Breast epithelium (tissue), 4 donors: ENCODE measurements at places on chromosomes 3 and 15. TPM values are rescaled to one million over a fixed set of nuclear protein-coding genes. Genes with fewer than 3 reads are reported as not detected.

DNA sequence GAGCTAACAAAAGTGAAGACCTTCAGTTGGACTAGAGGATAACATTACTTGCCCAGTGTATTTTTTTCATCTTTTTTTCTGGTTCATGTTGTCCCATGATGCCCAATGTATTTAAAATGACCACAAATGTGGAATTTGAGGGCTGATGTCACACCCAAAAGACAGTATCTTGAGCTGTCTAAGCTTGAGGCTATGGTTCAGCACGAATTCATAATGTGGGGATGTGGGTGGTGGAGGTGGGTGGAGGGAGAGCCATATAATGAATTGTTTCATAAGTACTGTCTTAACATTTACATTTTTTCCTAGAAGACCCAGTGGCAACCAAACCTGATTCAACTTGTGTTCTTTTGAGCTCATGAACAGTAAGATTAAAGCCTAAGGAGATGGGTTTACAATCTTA, 37.5 kb downstream of the CHAC1 start:
- DNase-seq = no peak

DNA sequence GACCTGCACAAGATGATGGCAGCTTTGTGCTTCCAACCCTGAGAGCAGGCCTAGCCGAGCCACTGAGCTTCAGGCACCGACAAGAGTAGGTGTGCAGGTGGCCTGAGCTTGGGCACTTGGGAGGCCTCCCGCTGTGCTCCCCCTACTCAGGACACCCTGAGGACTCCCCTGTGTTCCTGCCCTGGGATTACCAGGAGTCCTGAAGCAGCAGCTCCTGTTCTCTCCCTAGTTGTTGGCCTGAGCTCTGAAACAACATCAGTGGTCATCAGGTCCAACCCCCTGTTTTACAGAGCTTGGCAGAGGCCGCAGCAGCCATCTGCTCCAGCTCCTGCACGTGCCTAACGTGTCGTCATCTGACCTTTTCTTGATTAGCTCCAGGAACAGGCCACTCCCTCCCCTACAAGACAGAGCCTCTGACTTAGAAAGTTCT, 8.0 kb upstream of the MESP2 start:
- DNase-seq = no peak

DNA sequence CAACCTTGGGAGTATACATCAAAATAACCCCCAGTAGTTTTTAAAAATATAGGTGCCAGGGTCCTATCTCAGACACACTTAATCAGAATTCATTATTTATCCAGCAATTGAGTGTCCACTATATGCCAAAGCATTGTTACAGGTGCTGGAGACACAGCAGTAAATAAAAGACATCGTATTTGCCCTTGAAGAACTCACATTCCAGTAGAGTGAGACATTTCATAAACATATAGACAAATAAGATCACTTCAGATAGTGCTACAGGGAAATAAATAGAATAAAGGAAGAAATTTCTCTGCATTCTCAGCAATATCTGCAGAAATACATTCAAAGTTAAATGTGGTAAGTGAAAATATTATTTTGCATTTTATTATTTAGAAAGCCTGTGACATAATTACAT, 34.1 kb upstream of the ANKRD28 start:
- no peak for DNase-seq

GRCh38 chr3:100936931-100937330, 56.3 kb downstream of the ABI3BP start:
- DNase-seq = no peak

- DNase-seq = no peak
These were observed 972.8 kb downstream of the PLOD2 start for GRCh38 chr3:145188079-145188770.

DNA sequence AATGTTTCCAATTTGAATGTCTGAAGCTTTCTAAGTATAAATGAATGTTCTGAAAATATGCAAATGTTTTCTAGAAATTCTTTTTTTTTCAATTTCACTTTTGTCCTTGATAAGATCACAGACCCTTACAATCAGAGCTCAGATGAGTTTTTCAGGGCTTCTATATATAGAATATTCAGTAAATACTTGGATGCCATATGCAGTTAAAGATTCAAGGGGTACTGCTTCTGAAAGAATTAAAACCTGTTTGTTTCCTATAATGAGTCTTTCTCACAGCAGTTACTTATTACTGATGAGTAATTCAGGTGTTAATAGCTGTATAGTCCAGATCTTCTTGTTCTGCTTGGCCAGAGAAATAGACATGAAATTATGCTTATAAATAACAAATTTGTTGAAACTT, 812.6 kb downstream of the ZPLD1 start:
- no peak for DNase-seq

DNA sequence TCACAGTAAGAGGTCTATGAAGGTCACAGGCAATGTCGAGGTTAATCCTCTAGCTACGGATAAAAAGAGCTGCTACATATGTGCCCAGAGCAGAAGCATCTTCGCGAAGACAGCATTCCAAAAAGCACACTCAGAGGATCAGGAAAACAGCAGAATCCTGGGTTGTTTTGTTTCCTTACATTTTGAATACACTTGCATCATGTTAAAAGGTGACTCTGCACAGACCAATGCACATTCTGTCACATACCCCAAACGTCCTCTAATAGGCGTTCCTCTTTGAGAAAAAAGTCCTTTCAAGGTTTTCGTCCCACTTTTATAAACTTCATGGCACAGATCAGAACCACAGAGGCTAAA, 52.7 kb downstream of the VGLL4 start:
- DNase-seq = no peak

- DNase-seq = no peak
These were observed 24.3 kb downstream of the FILIP1L start for GRCh38 chr3:100089812-100090668.

- no peak for DNase-seq
These were observed 95.6 kb upstream of the LIPC start for GRCh38 chr15:58336161-58336560.

GRCh38 chr15:44289259-44289790, 806 bp downstream of the GOLM2 start:
- DNase-seq = no peak

DNA sequence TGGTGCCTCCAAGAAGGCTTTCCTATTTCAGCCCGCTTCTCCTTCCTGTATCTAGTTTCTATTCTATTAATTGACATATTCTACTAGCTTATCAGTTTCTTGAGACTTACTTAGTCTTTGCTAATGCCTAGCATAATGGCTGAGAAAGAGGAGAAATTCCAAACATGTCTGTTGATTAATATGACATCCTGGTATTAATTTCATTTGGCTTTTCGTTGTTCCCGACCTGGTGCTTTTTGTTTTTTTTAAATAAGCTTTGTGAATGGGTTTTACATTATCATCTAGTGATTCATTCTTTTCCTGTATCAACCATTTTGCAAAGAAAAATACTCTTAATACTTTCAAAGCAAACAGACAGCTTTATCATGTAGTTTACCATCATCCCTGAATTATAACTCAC, 13.1 kb downstream of the WDR53 start:
- no peak for DNase-seq

GRCh38 chr3:14225421-14225820, 46.8 kb downstream of the LSM3 start:
- DNase-seq = no peak

GRCh38 chr3:61724801-61725200, 163.4 kb downstream of the PTPRG start:
- DNase-seq = no peak

GRCh38 chr15:41341519-41341918, 8.8 kb downstream of the NUSAP1 start:
- DNase-seq = no peak

DNA sequence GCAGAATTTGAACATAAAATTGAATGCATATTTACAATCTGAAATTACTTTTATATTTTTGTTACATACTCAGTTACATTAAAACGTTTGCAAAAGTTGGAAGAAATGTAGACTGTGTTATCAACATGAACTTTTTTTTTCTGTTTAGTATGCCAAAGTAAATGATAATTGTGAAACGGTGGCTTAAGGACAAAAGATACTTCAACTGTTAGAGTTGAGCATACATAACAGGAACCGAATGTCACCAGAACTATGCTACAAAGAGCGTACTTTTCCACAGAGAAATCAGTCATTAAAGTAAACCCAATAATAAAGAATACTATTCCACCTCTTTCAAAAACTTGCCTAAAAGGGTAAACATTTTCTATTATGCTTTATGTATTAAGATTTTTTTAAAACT, 14.3 kb upstream of the DHX36 start:
- DNase-seq = no peak

DNA sequence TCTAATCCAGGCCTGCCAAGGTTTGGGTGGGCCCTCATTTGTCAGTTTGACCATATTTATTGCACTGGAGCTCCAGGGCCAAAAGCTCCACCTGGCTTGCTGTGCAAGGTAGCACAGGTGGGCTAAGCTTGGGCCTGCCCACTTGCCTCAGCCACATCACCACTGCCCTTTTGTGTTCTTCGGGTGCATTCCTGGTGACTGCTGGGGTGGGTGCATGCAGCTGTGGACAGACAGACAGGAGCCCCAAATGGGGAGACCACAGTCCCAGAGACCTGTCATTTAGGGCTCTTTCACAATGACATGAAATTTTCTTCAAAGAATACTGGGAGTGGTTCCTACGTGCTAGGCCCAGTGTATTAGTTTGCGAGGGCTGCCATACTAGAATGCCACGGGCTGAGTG, 2.7 kb downstream of the MESP2 start:
- no peak for DNase-seq

DNA sequence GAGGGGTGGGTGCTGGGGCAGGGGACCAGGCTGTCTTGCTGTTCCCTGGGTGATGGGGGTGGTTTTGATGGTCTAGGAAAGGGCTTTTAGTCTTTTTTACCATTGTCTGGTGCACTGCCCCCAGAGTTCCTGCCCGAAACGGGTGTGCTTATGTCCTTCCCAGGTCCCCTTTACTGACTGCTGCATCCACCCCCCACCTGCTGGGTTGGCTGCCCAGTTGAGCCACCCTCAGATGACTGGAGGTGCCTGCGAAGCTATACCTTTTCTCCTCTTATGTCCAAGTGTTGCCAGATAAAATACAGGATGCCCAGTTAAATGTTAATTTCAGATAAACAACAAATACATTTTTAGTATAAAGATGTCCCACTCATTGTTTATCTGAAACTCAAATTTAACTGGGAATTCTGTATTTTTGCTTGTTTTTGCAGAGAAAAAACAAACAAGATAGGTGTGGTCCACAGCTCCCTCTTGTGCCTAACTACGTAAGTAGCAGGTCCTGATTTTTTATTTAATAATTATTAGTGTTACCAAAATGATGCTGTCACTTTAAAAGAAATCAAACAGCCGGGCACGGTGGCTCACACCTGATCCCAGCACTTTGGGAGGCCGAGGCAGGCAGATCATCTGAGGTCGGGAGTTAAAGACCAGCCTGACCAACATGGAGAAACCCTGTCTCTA, 6.1 kb upstream of the RPP14 start:
- no peak for DNase-seq

DNA sequence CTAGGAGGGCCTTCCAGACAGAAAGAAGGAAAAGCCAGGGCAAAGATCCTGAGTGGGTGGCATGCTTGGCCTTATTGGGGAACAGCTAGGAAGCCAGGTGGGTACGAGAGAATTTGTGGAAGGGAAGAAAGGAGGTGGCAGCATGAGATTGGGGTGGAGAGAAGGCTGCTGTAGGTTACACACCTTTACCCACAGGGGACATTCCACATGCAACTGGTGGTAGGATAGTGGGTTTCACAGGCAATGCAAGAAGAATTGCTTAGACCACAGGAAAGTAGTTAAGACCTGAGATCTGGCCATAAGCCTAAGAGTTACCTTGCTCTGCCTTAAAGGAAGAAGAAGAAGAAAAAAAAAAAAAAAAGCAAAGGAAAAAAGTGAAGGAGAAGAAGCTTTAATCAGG, 19.8 kb downstream of the ANP32A start:
- no peak for DNase-seq

DNA sequence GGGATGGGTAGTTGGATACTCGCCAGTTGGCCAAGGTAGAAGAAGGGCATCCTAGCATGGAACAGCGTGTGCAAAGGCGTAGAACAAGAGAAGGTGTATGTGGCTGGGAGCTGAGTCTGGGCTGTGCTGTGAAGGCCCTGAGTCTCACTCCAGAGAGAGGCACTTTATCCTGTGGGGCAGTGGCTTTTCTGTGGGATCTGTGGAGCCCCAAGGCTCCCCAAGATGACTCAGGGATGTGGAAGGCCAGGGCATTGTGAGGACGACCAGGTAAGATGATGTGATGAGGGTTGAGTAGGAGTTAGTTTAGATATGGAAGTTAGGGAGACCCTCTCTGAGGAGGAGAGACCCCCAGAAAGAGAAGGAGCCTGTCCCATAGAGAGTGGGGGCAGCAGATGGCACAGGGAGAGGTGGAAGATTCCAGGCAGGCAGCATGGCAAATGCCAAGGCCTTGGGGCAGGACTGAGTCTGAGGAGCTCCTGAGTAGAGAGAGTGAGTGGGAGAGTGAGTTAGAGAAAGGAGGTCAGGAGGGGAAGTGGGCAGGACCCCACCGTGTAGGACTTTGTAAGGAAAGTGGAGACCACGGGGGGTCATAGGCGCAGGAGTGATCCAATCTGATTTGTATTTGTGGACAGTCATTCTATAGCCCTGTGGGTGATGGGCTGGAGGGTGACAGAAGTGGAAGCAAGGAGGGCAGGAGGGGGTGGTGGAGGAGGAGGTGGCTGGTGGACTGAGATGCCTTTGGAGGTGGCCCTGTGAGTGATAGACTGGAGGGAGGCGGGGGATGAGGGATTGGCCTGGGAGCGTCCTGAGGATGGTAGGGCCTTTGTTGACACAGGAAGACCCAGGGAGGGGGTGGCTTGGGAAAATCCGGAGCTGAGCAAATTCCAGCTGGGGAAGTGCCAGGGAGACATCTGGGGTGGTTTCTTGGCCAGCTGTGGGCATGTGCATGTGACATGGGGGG, 50.3 kb downstream of the FBLN2 start:
- DNase-seq = no peak

DNA sequence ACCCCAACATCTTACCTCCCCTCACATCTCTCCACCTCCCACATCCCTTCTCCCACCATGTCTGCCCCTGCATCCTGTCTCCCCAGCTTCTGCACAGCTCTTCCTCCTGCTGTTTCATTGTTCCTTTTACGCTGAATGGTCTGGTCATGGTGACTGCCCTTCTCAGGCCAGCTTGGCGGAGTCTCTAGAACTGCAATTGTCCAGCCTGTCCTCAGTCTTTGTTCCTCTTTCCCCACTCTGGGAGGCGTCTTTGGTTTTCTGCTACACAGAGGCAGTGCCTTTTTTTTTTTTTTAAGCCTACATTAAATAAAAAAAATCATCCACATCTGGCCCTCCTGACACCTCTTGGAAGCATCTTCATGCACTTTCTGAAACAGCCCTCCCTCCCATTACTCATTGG, 49.1 kb upstream of the SEC22A start:
- DNase-seq = no peak

GRCh38 chr3:136343446-136343845, 93.3 kb downstream of the PCCB start:
- DNase-seq = no peak

ADAMTS9 gene
- 19.4 TPM for total RNA-seq

TPRA1 gene
- total RNA-seq = 39.8 TPM

FSD2 gene
- total RNA-seq = not detected

GOLGA8N gene
- 12.1 TPM for total RNA-seq

FRG2C gene
- total RNA-seq = not detected

ARRDC4 gene
- 20.0 TPM for total RNA-seq

CCR9 gene
- total RNA-seq = not detected

ALDH1L1 gene
- 29.0 TPM for total RNA-seq

STAC gene
- 6.1 TPM for total RNA-seq
